ENCODE measurements at places on chromosomes 6 and 20. TPM values are rescaled to one million over a fixed set of nuclear protein-coding genes. Genes with fewer than 3 reads are reported as not detected.

C6orf15 gene
- total RNA-seq: not detected

SLC12A5 gene
- total RNA-seq: not detected

SLC22A2 gene
- not detected for total RNA-seq

SAMD10 gene
- 0.09 TPM for total RNA-seq

TGM2 gene
- 25.2 TPM for total RNA-seq

CAP2 gene
- 20.9 TPM for total RNA-seq

TRPC4AP gene
- 78.0 TPM for total RNA-seq

EPPIN gene
- not detected for total RNA-seq

ALDH8A1 gene
- total RNA-seq: not detected

NINL gene
- 6.0 TPM for total RNA-seq

PYGB gene
- 149 TPM for total RNA-seq

TSHZ2 gene
- 16.3 TPM for total RNA-seq

ACOT8 gene
- total RNA-seq: 31.7 TPM

All from pericardium fibroblast (primary cell).